ENCODE measurements at places on chromosomes 11 and 22.

DNA sequence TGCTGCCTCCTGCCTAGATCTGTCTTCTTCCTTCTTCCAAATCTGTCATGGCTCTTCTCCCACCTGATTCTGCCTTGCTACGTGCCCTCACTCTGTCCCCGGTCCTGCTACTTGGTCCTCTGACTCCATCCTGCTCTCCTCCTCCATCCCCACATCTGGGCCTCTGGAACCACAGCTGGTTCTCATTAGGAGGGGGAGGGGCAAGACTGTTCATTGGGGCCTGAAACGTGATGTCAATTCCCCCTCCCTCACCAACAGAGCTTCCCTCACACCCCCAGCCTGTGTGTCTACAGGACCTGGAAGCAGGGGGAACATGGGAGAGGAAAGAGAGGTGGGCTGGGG is 9.1 kb downstream of the DCHS1 start:
- no peak for DNase-seq

DNA sequence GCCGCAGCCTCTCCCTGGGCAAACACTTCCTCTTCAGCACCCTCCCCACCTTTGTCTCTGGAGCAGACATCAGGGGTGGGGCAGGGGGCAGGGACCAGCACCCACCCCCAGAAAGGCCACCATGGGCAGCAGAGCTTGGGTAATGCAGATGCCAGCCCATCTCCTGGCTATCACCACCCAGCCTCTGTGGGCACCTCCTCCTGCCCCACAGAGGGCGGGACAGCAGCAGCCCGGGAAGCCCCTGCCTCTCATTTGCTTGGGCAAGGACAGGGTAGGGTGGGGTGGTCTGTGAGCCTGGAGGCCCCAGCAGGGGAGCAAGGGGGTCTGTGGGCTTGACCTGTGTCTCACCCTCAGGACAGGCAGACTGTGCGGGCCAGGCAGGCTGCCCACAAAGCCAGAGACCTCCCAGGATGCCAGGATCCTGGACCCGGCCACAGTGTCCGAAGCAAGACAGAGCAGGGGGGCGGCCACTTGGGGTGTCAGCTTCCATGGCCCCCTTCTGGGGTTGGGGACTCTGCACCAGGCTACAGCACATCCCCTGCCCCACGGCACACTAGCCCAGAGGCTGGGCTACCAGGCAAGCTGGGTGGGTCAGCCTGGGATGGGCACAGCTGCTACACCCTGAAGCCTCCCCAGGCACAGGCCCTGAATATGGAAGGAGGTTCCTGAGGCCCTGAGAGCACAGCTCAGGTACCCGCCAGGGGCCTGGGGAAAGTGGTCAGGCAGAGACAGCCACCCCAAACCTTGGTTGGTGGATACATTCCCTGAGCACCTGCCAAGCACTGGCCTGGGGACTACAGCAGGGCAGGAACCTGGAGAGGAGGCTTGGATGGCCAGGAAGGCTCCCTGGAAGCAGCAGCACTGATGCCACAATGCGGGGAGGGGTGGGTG is 4.5 kb downstream of the RNH1 start:
- DNase-seq: no peak

GRCh38 chr11:70696076-70696475 is 297.7 kb downstream of the CTTN start:
- no peak for DNase-seq

DNA sequence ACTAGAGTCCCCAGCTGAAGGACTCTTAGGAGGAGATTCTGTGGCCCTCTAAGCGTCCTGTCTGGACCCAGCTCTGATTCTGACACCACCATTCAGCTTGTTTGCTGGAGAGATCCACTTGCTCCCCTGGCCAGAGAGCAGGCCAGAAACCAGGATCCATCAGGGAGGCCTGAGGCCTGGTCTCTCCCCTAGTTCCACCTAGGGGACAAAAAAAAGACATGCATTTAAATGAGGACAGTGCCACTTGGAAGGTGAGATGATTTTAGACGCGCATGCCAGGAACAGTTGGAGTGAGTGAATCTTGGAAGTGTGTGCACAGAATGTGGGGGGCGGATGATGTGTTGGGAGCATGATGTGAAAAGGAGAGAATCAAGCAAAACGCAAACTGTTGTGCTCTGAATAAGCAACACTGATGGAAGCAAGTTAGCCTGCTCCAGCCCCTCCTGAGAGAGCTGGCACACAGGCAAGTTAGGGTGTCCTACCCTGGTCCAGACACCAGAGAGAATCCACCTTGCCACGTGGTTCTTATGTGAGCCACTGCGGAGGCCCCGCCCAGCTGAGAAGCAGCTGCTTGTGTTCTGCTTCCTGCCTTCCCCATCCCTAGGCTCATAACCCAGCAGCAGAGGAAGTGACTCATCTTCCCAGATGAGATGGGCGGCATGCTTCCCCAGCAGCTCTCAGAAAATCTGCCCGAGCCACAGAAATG is 8.0 kb upstream of the SLCO2B1 start:
- no peak for DNase-seq

GRCh38 chr11:40302669-40303068 is 1156.8 kb downstream of the LRRC4C start:
- DNase-seq: no peak

DNA sequence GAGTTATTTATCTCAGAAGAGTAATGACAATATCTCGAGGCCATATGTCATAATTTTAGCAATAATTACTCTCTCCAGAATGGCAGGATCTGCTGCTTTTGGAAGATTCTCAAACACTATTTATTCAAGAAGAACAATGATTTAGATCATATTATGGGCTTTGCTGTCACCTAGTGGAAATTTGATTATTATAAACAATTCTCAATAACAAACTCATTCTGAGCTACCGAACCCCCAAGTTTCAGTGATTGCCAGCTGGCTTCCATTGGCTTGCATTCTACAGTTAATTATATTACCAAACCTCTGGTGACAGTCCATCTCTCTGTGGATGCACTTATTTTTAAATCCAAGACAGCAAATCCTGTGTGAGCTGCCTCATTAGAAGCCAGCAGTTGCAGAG is 27.9 kb upstream of the SLC36A4 start:
- DNase-seq: no peak

DNA sequence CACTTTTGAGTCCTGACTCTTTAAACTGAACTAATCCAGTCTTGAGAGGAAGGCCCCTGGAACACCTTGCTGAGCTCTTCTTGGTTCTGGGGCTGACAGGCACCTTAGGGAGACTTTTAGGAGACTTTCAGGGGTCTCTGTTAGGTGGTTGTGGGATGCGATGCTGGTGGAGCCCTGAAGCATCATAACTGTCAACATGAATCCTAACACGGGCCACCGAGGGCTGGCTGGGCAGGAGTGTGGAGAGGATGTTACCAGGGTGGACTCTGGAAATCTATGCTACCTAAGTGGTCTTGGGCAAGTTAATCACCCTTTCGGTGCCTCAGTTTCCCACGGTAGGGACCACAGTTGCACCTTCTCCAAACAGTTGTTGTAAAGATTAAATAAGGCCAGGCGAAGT is 106.5 kb downstream of the ST3GAL4 start:
- no peak for DNase-seq

DNA sequence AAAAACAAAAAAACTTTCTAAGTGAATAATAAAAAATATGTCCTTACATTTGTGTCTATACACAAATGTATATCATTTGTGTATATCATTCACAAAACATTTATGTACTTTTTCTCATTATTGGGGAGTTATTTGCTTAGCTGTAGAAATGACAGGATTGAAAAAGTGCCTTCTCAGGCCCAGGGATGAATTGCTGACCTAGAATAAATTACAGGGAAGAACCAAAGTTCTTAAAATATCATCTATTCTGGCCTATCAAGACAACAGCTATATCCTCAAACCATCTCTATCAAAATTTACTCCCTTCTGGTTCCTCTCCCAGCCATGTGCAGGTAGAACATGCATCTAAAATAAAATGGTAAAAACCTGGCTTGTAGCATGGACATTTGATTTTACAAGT is 1.9 kb upstream of the RAB6A start:
- DNase-seq: no peak

GRCh38 chr11:120880498-120881175 is 143.3 kb upstream of the TBCEL start:
- DNase-seq: no peak

DNA sequence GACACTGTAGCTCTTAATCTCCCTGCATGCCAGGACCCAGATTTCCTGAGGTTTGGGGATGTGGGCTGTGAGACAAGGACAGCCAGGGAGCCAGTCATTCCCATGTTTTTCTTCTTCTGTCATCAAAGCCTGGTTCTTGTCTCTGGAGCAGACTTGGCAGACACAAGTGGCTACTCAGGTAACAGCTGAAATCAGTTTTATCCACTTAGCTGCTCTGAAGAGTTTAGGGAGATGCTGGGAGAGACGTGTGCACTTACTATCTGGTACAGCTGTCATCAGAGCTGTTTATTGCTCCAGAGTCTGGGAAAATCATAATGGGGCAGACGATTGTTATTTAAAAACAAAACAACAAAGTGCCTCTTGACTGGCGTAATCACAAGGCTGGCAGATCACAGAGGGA is 56.6 kb downstream of the CSNK2A3 start:
- no peak for DNase-seq

- DNase-seq: no peak
These were observed 3.7 kb downstream of the KRTAP5-4 start for GRCh38 chr11:1618231-1618630.

- DNase-seq: no peak
These were observed 24.3 kb upstream of the OR5B12 start for GRCh38 chr11:58466293-58466692.

DNA sequence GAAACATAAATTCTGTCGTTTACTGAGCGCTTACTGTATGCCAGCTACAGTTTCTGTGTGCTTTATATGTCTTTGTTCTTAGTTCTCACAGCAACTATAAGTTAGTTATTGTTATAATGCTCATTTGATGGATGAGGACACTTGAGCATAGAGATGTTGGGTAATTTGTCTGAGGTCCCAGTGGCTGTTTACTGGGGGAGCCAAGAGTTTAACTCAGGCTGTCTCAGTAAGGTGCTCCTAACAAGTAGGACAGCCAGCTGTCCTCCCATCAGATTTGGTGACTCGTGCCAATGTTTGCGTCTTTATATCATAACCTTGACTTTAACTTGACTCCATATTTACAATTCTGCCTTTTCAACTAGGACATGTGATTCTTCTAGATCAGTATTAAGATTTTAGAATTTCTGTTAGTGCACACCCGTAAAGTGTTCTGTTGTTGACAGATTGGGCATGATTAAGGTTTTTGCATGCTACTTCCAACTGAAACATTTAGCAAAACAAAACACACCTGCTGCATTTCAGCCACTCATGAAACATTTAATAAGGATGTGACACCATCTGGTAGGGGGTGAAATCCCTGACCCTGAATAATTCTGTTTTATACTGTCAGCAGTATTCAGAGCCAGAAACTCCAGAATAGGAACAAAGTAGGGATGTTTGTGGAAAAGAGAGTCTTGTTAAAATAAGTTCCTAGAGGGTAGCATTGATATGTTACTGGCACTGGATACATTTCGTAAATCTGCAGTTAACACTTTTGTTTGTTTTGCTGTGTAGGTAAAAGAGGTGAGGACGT is 1.9 kb downstream of the REXO2 start:
- DNase-seq: no peak

- no peak for DNase-seq
These were observed 9.2 kb upstream of the IFITM3 start for GRCh38 chr11:329886-330253.

GRCh38 chr22:18115906-18116371 is 5.3 kb downstream of the TUBA8 start:
- no peak for DNase-seq

- no peak for DNase-seq
These were observed 76.0 kb upstream of the RRM1 start for GRCh38 chr11:4018641-4019040.

- no peak for DNase-seq
These were observed 248.0 kb downstream of the CASP12 start for GRCh38 chr11:104650234-104650633.

DNA sequence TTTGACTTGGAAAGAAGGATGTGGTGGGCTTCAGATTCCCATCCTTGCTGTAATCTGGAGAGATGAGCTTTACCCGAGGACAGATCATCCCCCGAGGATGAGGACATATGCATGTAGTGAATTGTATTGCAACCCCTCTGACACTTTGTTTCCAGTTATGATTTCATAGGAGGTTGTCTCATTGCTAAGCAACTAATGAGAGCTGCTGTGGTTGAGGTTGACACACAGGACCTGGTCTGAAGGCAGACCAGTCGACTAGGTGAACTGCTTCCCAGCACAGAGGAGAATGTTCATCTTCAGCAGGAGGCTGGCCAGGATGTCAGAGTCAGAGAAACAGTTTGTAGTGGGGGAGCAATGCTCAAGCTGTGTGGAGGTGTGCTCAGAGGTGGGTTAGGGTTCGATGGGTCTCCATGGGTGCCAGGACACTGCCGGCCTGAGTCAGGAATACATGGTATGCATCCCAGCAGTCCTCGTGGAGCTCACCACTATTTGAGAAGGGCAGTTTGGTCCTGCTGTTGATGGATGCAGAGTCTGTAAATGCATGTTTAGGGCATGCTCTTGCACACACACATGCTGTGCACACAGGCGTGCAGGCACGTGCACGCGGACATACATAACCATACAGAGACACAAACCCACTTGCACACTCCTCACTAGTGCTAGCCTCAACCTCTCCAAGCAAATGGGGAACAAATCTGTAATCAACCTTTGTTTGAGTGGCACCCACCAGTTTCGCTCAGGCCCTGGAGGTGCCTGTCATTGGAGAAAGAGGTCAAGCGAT is 153.7 kb downstream of the TBC1D22A start:
- no peak for DNase-seq

GRCh38 chr11:2887515-2888195 is 2.1 kb upstream of the CDKN1C start:
- no peak for DNase-seq

- no peak for DNase-seq
These were observed 4.1 kb downstream of the GCAT start for GRCh38 chr22:37811867-37812266.

GRCh38 chr11:47512701-47513100 is 40.2 kb downstream of the CELF1 start:
- DNase-seq: no peak

DNA sequence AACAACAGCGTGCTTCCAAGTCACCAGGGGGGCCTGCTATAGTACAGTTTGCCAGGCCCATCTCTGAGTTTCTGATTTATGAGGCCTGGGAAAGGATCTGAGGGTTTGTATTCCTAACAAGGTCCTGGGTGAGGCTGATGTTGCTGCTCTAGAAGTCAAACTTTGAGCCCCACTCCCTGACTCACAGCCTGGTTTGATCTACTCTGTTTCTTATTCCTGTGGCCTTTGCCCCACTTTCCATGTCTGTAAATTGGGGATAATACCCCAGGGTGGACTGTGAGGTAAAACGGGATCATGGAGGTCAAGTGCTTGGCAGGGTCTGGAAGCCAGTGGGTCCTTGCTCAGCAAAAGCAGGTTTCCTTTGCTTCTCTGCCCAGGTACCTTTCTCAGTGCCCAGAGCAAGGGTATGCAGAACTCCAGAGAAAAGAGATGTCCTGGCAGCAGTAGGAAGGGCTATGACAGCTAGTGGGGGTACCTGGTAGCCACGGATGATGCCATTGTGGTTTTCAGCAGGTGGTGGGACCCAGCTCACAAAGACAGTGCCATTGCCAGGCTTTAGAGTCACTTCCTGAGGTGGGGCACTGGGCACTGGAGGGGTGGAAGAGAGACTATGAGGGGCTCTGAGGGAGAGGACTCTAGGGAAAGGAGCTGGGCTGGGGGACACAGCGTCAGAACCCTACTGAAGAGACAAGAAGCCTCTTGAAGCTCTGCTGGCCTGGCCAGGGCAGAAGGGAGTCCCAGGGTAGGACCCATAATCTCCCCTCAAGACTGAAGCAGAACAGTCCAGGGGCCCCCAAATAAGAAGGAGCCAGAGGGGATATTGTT is 2.8 kb downstream of the ROBO4 start:
- DNase-seq: no peak

All from substantia nigra (tissue), 51 donors.